NCI-H1417 treated with DMSO at 0.1 percent for 48 hours (cell line): ENCODE measurements at places on chromosomes 5 and 9.

DNA sequence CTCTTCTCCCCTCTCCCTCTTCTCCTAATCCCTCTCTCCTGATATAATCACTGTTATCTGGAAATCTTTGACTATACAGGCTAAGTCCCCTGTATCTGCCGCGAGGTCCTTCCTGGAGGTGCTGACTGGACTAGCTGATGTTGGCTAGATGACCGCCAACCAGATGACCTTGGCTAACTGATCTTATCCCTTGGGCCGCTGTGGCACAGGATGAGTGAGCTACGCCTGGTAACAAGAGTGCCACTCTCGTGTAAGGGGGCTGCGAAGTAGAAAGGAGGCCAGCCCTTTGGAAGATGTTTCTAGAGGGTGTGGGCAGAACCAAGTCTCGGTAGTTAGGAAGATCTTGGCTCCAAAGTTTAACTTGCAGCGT lies 345 bp upstream of the PRRC1 start:
- no peak for DNase-seq

- no peak for DNase-seq
Observed at GRCh38 chr5:91938441-91938840, 555.3 kb upstream of the ARRDC3 start.

- DNase-seq = no peak
Observed at GRCh38 chr5:34543687-34544086, 112.4 kb upstream of the RAI14 start.

DNA sequence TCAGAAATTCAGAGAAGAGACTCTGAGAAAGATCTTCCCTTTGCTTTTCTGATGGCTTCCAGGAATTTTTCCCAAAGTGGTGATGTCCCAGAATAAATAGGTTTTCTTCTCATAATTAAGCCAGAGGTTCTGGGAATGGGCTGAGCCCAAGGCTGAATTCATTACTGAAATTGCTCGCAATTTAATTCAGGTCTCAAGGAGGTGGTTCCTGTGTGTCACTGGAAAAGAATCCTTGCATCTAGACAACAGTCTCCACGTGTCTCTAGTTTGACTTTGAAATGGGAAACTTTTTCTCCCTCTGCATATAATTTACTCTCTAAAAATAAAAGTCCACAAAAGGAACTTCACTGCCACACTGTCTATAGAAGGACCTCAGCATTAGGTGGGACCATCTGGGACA lies 27.8 kb upstream of the STX17 start:
- DNase-seq = no peak

GRCh38 chr5:124576848-124577409 lies 169.5 kb downstream of the ZNF608 start:
- no peak for DNase-seq

DNA sequence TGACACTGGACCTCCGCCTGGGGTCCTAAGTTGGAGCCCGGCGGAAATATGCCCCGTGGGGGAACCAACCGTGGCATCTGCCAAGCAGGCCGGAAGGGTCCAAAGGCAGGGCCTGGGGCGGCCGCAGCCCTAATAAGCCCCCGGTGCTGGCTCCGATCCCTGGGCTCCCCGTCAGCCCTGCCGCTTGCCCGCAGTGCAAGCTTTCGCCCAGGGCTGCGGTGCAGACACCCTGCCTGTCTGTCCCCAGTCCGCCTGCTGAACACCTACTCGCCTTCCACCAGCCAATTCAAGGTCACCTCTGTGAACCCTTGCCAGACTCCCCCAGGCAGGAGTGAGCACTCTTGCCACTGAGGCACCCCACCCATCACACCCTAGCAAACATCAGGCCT lies 502 bp upstream of the PTGR1 start:
- DNase-seq = no peak

GRCh38 chr5:39076757-39077728 lies 2.8 kb upstream of the RICTOR start:
- DNase-seq = no peak

DNA sequence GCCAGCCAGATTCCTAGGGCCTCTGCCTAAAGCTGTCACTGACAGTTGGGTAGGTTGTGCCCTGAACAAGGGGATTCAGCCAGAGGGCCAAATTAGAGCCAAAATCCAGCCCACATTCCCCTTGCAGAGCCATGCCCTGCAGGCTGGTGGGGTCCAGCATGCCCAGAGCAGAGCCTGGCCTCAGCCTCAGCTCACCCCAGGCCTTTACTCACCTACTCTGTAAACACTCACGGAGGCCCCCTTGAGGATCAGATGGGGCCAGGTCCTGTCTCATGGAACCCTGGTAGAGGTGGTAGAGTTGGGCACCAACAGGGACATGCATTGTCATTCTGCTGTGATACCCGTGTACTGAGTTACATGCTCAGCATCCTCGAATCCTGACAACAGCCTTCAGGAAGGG lies 74.9 kb downstream of the LMX1B start:
- no peak for DNase-seq

GRCh38 chr5:32711362-32711680 lies 200 bp downstream of the NPR3 start:
- no peak for DNase-seq

DNA sequence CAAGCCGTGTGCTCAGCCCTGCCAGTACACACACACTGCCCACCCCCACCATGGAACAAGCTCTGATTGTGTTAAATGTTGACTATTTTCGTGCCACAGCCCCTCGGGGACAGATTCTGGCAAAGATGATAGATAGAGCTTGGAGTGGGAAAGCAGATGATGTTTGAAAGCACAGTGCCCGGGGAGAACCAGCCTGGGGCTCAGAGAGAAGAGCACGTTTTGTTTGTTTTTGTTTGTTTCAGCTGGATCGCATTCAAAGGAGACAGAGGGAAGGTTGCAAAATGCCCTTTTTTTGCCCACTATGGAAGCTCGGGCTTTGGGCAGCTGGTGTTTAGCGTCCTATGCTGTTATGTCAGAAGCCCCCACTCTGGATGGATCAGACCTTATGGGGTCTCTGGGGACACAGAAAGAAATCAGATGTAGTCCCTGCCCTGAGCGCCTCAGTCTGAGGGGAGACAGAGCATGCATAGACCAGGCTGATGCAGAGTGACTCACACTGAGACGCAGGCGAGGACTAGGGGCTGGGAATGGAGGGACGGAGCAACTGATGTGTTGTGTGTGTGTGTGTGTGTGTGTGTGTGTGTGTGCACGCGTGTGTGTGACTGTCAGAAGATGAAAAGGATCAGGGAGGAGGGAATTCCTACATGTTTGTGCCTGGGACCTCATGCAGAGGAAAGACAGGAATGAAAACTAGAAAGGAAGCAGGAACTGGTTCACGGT lies 229.7 kb downstream of the MELK start:
- DNase-seq = no peak

GRCh38 chr5:2666081-2666480 lies 85.4 kb downstream of the IRX2 start:
- DNase-seq = no peak
